ENCODE measurements at places on chromosomes 3 and 15.

GRCh38 chr3:63972196-63972595 lies 51.1 kb downstream of the PSMD6 start:
- no peak for DNase-seq

DNA sequence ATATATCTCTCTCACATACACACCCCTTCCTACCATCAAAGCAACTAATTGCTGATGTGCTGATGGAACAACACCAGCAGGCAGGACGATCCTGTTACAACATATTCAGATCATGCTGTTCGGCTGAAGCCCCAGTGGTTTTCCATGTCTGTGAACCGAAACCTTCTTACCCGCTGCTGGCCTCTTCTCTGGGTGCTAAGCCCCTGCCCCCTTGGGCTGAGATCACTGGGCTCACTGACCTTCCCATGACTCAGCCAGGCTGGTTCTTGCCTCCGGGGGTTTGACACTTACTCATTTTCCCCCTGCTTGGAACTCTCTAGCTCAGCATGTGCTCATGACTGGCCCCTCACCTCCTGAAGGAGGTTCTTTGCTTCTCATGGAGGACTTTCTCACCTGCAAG lies 122.0 kb upstream of the RGMA start:
- no peak for DNase-seq

DNA sequence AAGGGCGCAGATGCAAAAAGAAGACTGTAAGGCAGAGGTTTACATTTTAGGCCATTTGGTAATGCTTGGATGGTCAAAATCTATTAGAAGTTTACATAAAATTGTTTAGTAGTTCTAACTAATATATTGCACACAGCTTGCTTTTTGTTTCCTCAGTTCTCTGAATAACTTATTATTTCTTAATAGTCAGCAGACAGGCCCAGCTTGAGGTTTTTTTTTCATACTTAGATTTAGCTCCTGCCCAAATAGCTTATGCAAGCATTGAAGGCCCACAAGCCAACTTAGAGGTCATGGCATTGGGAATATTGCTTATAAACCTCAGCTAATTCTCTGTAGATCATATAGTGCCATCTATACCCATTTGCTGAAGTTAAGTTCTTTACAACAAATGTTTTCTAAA lies 172.5 kb downstream of the RAP2B start:
- DNase-seq, result no peak

- DNase-seq, result no peak
Observed at GRCh38 chr3:15385901-15386653, 41.3 kb downstream of the METTL6 start.

DNA sequence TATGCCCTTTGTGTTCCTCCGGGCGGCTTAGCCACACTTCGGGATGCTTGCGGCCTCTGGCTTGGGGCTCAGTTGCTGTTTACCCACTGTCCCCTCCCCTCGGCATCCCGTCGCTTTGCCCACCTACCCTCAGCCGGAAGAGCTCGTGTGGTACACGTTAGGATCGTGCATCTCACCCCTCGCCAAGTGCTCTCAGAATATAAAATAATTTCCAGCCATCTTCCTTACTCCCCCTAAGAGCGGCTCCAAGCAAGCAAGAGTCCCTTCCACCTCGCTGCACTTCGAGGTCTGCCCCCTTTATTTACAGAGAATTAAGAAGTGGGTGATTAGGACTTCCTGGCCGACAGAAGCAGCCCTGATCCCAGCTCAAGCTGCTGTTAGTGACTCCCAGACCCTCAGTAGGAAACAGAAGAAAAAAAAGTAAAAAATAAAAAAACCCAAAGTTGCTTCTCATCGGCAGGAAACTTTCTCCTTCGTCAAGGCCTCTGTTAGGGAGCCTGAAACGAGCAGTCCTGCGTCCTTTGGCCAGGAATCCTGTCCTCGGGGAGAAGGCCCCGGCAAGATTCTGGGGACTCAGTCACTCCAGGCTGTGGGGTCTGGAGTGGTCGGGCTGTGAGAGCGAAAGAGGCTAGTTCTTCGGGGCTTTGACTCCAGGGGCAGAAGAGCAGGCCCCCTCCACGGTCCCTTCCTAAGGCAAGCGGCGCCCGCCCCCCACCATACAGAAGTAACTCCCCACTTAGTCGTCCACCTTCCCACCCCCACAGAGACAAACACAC lies 3.0 kb downstream of the MEIS2 start:
- no peak for DNase-seq

GRCh38 chr15:41659855-41660234 lies 360 bp upstream of the MGA start:
- no peak for DNase-seq
